Fibroblast of skin of left biceps (primary cell): ENCODE measurements at places on chromosomes 2 and 18.

DNA sequence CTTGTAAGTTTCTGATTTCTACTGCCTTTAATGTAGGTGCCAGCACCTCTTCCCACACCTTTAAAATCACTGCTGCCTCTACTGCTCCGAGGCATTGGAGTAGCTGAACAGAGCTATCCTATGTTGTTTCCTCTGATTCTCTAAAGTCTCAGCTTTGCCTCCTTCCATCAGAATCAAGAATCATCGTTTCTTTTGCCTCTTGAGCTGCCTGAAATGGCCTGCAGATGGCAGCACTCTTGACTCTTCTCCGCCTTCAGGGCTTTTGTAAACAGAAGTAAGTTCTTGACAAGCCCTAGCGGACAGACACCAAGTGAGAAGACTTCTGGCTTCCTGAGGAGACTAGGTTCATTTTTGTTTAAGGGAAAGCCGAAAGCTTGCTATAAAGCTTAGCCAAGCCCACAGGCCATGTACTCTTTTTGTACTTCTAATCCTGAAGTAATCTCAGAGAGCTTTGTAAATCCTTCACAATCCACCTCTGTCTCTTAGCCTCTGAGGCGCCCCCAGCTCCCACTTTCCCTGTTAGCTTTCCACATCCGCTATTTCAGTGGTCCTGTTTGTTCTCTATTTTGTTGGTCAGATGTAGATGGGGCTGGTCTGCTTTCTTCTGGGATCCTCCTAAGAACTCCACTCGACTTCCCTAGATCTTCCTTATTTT, 48.4 kb downstream of the GTF3C3 start:
- peak; percentile 24 for DNase-seq

DNA sequence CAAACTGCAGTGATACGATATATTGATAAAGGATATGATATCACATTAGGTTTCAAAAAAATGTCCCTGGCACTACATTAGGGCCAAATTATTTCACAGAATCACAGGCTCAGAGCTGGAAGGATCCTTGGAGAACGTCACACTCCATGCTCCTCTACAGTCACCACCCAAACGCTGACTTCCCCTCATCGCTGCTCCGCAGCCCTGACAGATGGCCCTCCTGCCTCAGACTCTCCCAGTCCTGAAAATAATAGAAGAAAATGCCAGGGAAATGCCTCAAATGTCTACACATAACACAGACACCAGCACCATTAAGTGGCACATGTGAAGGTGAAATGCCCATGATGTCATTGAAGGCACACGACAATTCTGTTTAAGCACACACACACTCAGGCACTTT, 72.0 kb downstream of the ZNF521 start:
- no peak for DNase-seq

- no peak for DNase-seq
Observed at GRCh38 chr2:102803897-102804217, 42.0 kb downstream of the TMEM182 start.

GRCh38 chr18:74856928-74857327, 259.3 kb downstream of the ZNF407 start:
- no peak for DNase-seq

- DNase-seq = no peak
Observed at GRCh38 chr2:233178994-233179847, 72.3 kb upstream of the ATG16L1 start.

DNA sequence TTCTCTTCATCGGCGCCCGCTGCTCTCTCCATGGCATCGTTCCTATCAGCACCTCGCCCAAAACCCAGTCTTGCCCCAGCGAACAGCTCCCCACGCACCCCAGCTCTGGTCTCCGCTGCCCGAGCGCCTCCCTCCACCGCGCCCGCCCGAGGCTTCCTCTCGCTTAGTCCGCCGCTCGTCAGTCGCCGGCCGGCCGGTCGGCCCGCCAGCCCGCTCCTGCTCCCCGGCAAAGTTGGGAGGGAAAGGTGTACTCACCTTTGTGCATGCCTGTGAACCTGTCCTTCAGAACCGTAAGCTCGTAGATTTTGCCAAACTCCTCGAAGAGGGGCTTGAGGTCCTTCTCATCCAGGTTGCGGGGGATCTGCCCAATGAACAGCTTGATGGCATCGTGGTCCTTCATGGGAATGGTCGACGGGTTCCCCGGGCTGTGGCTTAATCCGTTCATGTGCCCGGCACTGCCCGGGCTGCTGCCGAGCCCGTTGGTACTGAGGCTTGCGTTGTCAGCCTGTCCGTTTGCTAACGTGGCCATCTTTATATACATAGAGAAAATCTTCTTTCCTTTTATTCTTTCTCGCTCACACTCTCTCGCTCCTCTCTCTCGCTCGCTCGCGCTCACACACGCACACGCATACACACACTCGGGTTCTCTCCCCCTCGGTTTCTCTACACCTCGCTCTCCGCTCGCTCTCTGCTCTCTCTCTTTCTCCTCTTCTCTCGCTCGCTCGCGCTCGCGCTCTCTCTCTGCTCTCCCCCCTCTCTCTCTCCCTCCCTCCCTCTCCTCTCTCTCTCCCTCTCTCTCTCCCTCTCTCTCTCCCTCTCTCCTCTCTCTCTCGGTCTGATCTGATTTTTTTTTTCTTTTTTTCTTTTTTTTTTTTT, at the start of gene CELF4:
TSS of gene CELF4 (minus strand) at position 698 of the 876 bp plus-strand sequence.
- DNase-seq = no peak

- DNase-seq = no peak
Observed at GRCh38 chr2:7089898-7090510, 172.8 kb downstream of the RNF144A start.

DNA sequence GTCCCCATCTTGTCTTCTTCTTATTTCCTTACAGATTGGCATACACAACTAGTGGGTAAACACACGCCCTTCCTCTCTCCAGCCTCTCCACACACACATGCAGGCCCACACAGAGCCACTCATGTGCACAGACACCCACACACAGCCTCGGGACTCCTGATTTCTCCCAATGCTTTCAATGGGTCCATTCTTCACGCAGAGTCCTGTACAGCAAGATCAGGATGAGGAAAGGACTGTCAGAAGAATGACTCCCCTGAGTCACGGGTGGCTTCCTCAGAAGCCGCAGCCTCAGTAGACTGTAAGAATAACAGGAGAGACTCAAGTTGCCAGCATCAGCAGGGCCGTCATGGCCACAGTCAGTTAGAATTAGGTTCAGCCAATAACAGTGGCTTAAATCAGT, 109.1 kb upstream of the GLI2 start:
- DNase-seq = no peak

GRCh38 chr2:85611217-85611704, 605 bp downstream of the C2orf68 start:
- no peak for DNase-seq

DNA sequence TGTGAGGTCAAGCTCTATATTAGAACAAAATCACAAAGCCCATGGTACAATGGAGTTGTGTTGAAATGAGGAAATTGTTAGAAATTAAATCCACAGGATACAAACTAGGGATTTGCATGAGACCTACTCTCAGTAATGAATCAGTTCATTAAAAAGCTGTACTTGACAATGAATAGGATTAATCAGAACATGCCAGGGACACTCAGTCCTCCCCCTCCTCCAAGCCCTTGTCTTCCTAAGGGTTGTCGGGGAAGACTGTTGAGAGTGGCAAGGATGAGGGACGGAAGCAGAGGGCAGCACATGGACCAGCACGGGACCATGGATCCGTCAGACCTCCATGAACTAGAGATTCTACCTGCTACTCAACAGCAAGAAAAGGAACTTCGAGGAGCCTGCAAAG, 39.8 kb downstream of the SPRED2 start:
- DNase-seq = no peak

DNA sequence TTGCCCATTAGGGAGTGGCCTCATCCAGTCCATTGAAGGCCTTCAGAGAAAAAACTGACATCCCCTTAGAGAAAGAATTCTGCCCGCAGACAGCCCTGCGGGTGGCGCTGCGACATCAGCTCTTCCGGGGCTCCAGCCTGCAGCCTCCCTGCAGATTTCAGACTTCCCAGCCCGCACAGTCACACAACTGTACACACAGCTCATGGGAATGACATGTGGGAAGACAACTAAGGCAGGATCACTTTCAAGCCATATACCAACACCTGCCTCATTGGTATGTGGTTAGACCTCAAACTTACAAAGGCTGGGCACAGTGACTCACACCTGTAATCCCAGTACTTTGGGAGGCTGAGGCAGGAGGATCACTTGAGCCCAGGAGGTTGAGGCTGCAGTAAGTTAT, 24.8 kb upstream of the TUBB6 start:
- DNase-seq = no peak

DNA sequence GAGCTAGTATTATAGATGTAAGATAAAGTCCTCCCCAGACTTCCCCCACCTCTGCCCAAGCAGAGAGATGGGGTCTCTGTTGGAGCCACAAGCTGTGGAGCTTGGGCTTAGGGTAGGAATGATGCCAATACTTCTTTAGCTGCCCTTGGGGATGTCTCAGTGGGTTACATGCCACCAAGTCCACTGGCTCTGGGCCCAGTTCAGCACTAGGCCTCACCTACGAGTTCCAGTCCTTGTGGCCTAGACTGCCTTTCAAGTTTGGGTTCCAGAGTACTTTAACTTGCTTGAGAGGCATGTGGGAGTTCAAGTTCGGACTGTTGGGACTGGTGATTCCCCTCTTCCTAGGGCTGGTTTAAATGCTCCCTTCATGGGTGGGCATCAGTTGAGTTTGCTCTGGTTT, 272.4 kb downstream of the PTPRM start:
- no peak for DNase-seq

DNA sequence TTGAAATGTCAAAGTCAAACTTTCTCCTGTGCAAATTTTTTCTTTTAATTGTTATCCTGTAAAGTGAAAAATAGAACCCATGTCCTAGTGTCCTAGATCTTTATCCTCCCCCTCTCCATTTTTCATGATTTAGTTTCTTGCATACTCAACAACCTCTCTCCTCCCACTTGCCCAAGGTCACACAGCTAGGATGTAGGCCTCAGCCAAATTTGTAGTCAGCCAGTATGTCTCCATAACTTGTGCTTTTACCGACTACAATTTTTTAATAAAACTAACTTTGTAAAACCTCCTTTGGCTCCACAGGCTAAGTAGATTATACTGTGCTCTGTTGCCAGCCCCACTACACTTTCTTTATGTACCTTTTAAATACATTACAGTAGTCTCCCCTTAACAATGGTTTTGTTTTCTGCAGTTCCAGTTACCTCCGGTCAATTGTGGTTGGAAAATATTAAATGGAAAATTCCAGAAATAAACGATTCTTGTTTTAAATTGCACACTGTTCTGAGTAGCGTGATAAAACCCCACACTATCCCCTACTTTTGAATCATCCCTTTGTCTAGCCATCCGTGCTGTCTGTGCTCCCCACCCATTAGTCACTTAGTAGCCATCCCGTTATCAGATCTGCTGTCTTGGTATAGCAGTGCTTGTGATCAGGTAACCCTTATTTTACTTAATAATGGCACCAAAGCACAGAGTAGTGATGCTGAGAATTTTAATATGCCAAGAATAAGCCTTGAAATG, 22.8 kb downstream of the GULP1 start:
- DNase-seq = no peak

DNA sequence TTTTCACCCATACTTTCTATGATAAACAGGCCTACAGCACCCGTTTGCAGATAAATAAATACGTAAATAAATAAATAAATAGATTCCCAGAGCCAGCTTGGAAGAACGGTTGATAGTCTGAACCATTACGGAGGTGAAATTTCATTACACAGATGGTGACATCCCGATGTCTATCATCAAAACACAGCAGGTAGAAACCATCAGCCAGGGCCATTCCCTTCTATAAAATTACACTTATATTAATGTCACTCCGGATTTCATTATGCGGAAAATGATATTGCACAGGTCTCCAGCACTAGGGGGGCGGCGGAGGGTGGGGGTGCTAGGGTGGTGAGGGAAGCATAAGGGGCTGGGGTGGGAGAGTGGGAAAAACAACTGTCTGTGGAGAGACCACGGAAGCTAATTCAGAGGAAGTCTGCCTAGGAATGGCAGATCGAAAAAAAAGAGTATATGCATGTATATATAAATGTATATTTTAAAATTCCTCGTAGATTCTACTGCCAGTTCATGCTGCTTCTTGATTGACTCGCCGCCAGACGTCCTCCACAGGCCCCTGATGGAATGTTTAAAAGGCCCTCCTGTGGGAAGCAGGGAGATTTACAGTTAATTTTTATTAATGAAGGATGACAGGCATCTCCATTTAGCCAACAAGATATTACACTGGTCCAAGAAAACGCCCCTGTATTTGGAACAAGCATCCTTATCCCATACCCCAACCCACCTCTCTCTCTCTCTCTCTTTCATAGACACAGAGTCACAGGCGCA, 1906.0 kb upstream of the PIK3C3 start:
- no peak for DNase-seq

DNA sequence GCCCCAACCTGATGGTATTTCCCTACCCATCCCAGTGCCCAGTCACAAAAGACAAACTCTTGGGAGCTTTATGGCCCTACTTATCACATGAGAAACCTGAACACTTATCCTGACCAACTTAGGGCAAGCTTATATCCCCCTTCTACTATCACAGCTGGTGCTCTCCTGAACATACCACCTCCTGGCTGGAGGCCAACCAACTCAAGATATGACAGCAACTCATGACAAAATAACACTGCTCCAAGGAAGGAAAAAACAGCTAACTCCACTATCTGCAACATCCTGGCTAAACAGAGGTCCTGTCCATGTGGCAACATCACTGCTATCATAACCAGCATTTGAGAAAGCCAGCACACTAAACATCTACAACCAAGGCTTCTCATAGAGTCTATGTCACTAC, 20.9 kb upstream of the CLASP1 start:
- no peak for DNase-seq

DNA sequence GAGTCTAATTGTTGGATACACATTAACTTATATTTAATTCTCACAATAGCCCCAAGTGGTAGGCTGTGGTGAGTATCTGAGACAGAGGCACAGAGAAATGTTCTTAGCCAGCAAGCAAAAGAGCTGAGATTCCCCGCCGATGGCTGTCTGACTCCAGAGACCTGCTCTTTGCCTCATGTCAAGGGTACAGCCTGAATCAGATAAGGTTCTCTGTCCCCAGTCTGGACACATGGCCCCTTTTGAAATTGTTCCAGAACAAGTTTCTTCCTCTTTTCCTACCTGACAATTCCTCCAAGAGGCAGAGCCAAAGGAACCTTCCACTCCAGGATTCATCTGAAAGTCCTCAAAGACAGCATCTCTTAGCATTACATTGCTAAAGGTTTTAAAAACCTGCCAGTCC, 512.9 kb upstream of the TNP1 start:
- no peak for DNase-seq

DNA sequence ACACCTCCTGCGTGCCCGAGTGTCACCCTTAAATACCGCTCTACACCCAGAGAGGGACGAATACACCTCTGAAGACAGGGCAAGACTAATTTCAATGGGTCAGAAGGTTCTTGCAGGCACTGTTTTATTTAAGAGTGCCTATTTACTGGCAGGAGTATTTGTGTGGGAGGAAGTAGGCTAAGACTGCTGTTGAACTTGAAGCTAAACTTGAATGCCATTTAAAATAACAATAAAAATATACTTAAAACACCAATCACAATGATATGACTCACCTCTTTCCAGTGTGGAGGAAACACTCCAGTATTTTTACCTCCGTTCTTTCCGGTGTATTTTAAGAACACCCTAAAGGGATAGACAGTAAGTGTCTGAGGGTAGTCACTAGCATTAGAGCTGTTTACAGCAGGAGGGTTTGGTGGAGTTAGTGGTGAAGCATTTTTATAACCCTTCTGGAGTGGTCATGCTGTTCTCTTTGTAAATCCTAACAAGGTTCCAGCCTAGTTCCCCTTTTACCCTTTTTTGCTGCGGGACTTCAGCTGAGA, 9.6 kb upstream of the HOXD1 start:
- DNase-seq = no peak

- DNase-seq = peak; percentile 17
Observed at GRCh38 chr2:220811952-220812570, 760.0 kb downstream of the EPHA4 start.

GRCh38 chr2:95061601-95062183, 36.2 kb downstream of the MAL start:
- no peak for DNase-seq

GRCh38 chr18:66495844-66496243, 108.0 kb downstream of the CDH19 start:
- no peak for DNase-seq
